GM12878 (cell line): ENCODE measurements at places on chromosomes 1 and 21. TPM values are rescaled to one million over a fixed set of nuclear protein-coding genes. Genes with fewer than 3 reads are reported as not detected.

The B3GALT2 gene
- 0.05 and 0.10 TPM in 2 replicates for polyA plus RNA-seq

The ADAM30 gene
- not detected in 2 replicates for polyA plus RNA-seq

The STMN1 gene
- polyA plus RNA-seq, result 916 and 984 TPM in 2 replicates

- no peak overlapping the region for H3K27ac ChIP-seq
- no peak for DNase-seq
- H3K36me3 ChIP-seq, result peaks cover 4% of the 10 kb centered on the region; the same call in 1 of the 2 replicates
- no peaks in the 10 kb centered on the region for H3K27me3 ChIP-seq
- no peak overlapping the region for H3K4me3 ChIP-seq
Measured at GRCh38 chr1:9166289-9167235, 37.7 kb upstream of the GPR157 start.

- H3K27ac ChIP-seq, result no peak overlapping the region
- no peak for DNase-seq
- H3K27me3 ChIP-seq, result peaks cover 55% of the 10 kb centered on the region
- H3K36me3 ChIP-seq, result no peaks in the 10 kb centered on the region
Measured at GRCh38 chr1:180235502-180236239, 5.6 kb downstream of the LHX4 start.

DNA sequence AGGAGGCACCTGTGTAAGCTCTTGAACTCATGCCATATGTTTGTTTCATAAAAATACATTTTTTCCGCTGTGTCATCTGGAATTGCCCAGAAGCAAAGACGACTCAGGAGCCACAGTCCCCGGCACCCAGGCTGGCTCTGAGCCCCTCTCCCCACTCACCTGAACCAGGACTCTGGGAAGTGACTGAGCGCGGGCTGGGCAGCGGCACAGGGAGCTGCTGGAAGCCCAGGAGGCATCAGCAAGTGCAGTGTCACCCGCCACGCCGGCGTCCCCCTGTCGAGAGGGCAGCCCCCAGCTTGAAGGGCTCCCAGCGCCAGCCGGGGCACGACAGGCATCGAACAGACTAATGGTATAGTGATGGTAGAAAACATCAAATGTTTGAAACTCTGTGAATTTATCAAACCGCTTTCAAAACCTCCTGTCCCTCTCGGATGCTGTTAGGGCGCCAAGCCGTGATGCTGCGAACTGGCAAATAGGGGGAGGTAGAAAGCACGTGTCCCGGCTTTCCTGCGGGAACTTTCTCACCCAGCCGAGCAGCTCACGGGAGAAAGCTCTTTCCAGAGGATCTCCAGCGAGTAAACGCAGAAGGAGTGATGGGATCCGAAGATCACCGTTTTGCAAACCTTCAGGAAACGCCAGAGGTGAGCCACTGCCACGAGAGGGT, 57.8 kb upstream of the COL18A1 start:
- H3K36me3 ChIP-seq, result no peaks in the 10 kb centered on the region
- H3K27me3 ChIP-seq, result no peaks in the 10 kb centered on the region
- H3K27ac ChIP-seq, result no peak overlapping the region
- DNase-seq, result no peak
- no peak overlapping the region for H3K4me3 ChIP-seq

- H3K36me3 ChIP-seq, result no peaks in the 10 kb centered on the region
- H3K27ac ChIP-seq, result no peak overlapping the region
- H3K4me1 ChIP-seq, result no peaks in the 10 kb centered on the region; the same call in 1 of the 2 replicates
- no peak overlapping the region for H3K4me3 ChIP-seq
Measured at GRCh38 chr1:243942196-243943150, 92.4 kb upstream of the AKT3 start.

DNA sequence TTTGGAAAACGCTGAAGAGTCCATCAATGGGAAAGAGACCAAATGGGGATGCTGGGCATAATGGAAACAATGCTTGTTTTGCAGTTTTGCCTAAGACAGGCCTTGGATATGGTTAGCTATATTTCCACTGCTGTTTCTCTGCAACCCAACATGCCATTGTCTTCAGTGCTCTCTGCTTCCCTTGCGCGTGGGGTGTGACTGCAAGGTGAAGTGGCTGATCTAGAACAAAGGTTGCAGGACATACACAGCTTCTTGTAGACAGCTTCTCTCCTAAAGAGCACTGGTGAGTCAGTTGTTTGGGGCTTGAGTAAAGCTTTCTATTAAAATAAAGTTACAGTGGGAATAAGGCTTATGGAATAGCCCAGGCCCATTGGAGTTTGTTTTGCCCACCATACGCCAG, 33.0 kb downstream of the RUNX1 start:
- no peak for DNase-seq
- H3K27me3 ChIP-seq, result no peaks in the 10 kb centered on the region
- no peaks in the 10 kb centered on the region for H3K36me3 ChIP-seq
- H3K4me3 ChIP-seq, result no peak overlapping the region
- H3K4me1 ChIP-seq, result peaks cover 10% of the 10 kb centered on the region

DNA sequence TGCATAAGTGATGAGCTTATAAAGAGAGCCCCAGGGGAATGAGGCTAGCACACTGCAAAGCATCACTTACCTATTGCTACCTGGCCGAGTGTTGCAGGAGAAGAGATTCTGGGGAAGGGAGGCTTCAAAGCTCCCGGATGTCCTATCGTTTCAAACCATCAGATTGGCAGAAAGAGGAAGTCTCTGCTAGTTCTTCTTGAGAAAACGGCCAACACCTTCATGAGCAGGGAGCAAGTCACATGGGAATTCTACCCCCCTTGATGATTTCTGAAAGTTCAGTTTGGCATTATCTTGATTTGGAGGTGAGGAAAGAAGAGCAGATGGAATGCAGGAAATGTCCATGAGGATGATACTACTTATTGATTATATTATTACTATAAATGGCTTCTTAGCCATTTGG, 16.2 kb downstream of the SYF2 start:
- no peaks in the 10 kb centered on the region for H3K27me3 ChIP-seq
- no peaks in the 10 kb centered on the region for H3K4me1 ChIP-seq
- no peak for DNase-seq

- no peaks in the 10 kb centered on the region for H3K36me3 ChIP-seq
- no peaks in the 10 kb centered on the region for H3K4me1 ChIP-seq
- no peaks in the 10 kb centered on the region for H3K27me3 ChIP-seq
- no peak overlapping the region for H3K4me3 ChIP-seq
- no peak overlapping the region for H3K27ac ChIP-seq
Measured at GRCh38 chr1:239775466-239775865, 316.2 kb upstream of the FMN2 start.

DNA sequence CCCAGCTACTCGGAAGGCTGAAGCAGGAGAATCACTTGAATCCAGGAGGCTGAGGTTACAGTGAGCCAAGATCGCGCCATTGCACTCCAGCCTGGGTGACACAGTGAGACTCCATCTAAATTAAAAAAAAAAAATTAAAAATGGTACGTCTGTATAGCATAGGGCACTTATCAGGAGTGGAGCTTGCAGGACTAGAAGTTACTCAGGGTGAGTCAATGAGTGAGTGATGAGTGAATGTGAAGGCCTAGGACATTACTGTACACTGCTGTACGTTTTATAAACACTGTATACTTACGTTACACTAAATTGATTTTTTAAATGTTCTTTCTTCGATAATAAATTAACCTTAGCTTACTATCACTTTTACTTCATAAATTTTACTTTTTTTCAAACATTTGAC, 183.6 kb downstream of the NR5A2 start:
- no peak for DNase-seq
- H3K27ac ChIP-seq, result no peak overlapping the region
- H3K27me3 ChIP-seq, result no peaks in the 10 kb centered on the region
- H3K4me3 ChIP-seq, result no peak overlapping the region
- peaks cover 7% of the 10 kb centered on the region for H3K4me1 ChIP-seq
